ENCODE measurements at places on chromosomes 7 and 10. TPM values are rescaled to one million over a fixed set of nuclear protein-coding genes. Genes with fewer than 3 reads are reported as not detected.

The MINDY4 gene
- 2.3 TPM for total RNA-seq

The AKR1C1 gene
- total RNA-seq: 601 TPM

The UBTD1 gene
- total RNA-seq: 20.3 TPM

The TAS2R39 gene
- total RNA-seq: not detected

The EGR2 gene
- total RNA-seq: 0.21 TPM

The SEMA3C gene
- 75.5 TPM for total RNA-seq

The PVRIG gene
- total RNA-seq: not detected

The KCNMA1 gene
- 43.5 TPM for total RNA-seq

The PAPOLB gene
- not detected for total RNA-seq

The ADAM12 gene
- 4.3 TPM for total RNA-seq

The SPACDR gene
- total RNA-seq: 0.86 TPM

The PROSER2 gene
- 44.3 TPM for total RNA-seq

The AGBL3 gene
- total RNA-seq: 0.92 TPM

The DGKB gene
- total RNA-seq: not detected

The GATA3 gene
- total RNA-seq: 4.9 TPM

The TMEM270 gene
- 0.13 TPM for total RNA-seq

The MBLAC1 gene
- total RNA-seq: 3.0 TPM

The TMEM236 gene
- total RNA-seq: 0.06 TPM

The ZCCHC24 gene
- total RNA-seq: 2.6 TPM

The BAG3 gene
- 259 TPM for total RNA-seq

The MYOZ1 gene
- total RNA-seq: not detected

The RHOBTB1 gene
- 15.6 TPM for total RNA-seq

The GAD2 gene
- not detected for total RNA-seq

The CALCR gene
- not detected for total RNA-seq

The C7orf57 gene
- 0.31 TPM for total RNA-seq

The PDE6C gene
- total RNA-seq: not detected

The OR2A25 gene
- not detected for total RNA-seq

The CDK1 gene
- 105 TPM for total RNA-seq

The FAM241B gene
- 15.6 TPM for total RNA-seq

The HMX2 gene
- 0.10 TPM for total RNA-seq

The NFE2L3 gene
- 8.1 TPM for total RNA-seq

Measured in A549 treated with Hydrocortisone at 1 μM for 4 hours (cell line).